ENCODE measurements at places on chromosomes 16 and 17. TPM values are rescaled to one million over a fixed set of nuclear protein-coding genes. Genes with fewer than 3 reads are reported as not detected.

The IKZF3 gene
- total RNA-seq, result 119 TPM

GRCh38 chr16:53901408-53901807 lies 197.5 kb downstream of the FTO start:
- peaks cover 2% of the 10 kb centered on the region for H3K4me1 ChIP-seq
- no peak overlapping the region for H3K27ac ChIP-seq

The ATP2A1 gene
- total RNA-seq, result 1.5 TPM

The KRT39 gene
- total RNA-seq, result not detected

DNA sequence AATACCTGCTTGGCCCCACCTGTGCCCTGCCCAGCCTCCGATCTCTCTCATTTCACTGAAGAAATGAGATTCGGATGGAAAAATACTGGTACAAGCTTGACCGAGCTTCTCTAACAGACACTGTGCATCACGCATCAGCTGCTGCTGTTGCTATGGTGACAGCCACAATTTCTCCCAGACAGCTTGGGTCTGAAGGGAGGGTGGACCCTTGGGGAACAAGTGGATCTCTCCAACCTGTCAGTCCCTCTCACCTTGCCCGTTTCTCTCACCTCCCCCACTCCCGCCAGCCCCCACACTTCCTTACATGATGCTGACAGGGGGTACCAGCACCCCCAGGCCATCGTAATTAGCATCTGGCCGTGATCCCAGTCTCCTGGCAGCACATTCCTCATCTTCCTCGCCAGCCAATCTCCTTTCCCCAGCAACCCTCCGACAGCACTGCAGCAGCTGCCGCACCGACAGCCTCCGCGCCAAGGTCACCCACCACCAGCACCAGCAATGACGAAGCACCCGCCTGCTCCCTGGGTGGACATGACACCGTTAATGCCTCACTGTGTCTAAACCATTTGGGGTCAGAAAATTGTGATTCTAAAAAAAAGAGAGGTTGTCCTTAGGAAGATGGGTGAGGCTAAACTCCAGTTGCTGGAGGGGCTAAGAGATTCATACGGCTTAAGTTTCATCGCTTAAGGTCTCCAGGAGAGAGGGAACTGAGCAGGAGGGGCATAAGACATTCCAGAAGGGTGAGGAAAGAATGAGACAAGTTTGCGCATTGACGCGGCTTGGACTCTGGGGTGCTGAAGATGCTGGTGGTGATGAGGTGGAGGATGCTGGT lies 58.6 kb upstream of the TNRC6A start:
- peaks cover 5% of the 10 kb centered on the region for H3K27me3 ChIP-seq
- no peak for DNase-seq
- H3K4me1 ChIP-seq, result peaks cover 12% of the 10 kb centered on the region
- no peak overlapping the region for H3K27ac ChIP-seq
- H3K36me3 ChIP-seq, result no peaks in the 10 kb centered on the region

- H3K4me1 ChIP-seq, result peaks cover 2% of the 10 kb centered on the region
- DNase-seq, result no peak
- H3K4me3 ChIP-seq, result no peak overlapping the region
- no peak overlapping the region for H3K27ac ChIP-seq
- H3K36me3 ChIP-seq, result no peaks in the 10 kb centered on the region
These were observed 108.0 kb upstream of the TBX2 start for GRCh38 chr17:61291451-61292285.

DNA sequence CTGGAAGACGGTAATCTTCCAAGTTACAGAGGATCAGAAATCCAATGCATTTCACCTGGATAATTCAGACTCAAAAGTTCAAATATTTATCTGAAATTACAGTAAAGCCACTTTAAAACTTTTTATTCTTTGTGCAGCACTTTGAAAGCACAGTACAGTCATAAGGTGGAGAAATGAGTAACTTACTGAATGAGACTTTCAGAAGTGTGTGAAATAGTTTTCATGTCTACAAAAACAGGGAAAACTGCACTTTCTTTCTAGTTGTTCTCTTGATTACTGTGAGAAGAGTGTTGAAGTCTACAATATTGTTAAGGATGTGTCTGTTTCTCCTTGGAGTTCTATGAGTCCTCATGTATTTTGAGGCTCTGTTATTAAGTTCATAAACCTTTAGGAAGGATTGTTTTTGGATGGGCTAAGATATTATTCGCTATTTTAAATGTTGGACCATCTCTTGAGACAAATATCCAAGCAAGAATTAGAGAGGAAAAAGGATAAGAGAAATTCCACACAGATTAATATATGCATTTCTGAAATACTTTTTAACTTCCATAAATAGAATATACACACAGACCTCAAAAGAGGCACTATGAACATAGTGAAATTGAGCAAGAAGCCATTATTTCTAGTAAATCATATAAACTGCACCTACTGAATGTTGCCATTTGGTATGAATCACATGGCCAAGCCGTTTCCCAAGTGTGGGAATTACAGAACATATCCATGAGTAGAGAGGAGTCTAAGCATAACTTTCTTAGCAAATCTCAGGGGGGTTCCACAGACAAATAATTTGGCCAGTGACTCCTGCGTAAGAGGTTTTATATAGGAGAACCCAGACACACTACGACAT lies 83.6 kb upstream of the PLEKHM1 start:
- H3K36me3 ChIP-seq, result peaks cover 13% of the 10 kb centered on the region
- H3K4me1 ChIP-seq, result peaks cover 17% of the 10 kb centered on the region
- no peak for DNase-seq
- no peak overlapping the region for H3K4me3 ChIP-seq
- no peak overlapping the region for H3K27ac ChIP-seq
- no peaks in the 10 kb centered on the region for H3K27me3 ChIP-seq

DNA sequence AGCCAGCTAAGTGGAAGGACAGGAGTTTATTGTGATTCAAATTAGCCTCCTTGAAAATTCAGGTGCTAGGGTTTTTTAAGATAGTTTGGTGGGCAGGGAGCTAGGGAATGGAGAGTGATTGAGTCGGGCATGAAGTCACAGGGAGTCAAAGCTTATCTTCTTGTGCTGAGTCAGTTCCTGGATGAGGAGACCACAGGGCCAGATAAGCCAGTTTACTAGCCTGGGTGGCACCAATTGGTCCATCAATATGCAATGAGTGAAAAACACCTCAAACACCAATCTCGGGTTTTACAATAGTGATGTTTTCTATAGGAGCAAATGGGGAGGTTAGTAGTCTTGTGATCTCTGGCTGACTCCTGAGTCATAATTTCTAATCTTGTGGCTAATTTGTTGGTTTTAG lies 165.1 kb downstream of the ABCC12 start:
- peaks cover 6% of the 10 kb centered on the region for H3K27me3 ChIP-seq
- DNase-seq, result no peak
- no peaks in the 10 kb centered on the region for H3K4me1 ChIP-seq
- no peak overlapping the region for H3K27ac ChIP-seq
- H3K4me3 ChIP-seq, result no peak overlapping the region
- no peaks in the 10 kb centered on the region for H3K36me3 ChIP-seq

DNA sequence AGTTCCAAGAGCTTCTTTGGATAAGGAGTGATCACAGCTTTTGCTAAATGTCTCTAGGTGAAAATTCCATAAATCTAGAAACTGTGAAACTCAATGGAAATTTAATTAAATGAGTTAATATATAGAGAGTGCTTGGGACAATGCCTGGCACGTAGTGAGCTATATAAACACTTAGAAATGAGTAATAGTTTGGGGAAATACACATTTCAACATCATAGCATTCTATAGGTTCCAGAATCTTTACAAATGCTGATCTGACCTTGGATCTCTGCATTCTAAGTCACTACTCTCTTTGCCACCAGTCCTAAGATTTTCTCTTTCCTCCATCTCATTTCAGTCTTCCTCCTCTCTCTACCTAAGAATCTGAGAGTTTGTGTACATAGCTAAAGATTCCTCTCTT lies 175.6 kb downstream of the SOX9 start:
- no peak overlapping the region for H3K27ac ChIP-seq
- H3K36me3 ChIP-seq, result no peaks in the 10 kb centered on the region
- no peaks in the 10 kb centered on the region for H3K4me1 ChIP-seq
- H3K4me3 ChIP-seq, result no peak overlapping the region
- no peaks in the 10 kb centered on the region for H3K27me3 ChIP-seq

The NEUROD2 gene
- total RNA-seq, result not detected

The ZNF646 gene
- 31.8 TPM for total RNA-seq

- no peaks in the 10 kb centered on the region for H3K36me3 ChIP-seq
- H3K27ac ChIP-seq, result no peak overlapping the region
- no peaks in the 10 kb centered on the region for H3K4me1 ChIP-seq
- DNase-seq, result no peak
- no peak overlapping the region for H3K4me3 ChIP-seq
These were observed 416.6 kb upstream of the PMFBP1 start for GRCh38 chr16:72588551-72588950.

DNA sequence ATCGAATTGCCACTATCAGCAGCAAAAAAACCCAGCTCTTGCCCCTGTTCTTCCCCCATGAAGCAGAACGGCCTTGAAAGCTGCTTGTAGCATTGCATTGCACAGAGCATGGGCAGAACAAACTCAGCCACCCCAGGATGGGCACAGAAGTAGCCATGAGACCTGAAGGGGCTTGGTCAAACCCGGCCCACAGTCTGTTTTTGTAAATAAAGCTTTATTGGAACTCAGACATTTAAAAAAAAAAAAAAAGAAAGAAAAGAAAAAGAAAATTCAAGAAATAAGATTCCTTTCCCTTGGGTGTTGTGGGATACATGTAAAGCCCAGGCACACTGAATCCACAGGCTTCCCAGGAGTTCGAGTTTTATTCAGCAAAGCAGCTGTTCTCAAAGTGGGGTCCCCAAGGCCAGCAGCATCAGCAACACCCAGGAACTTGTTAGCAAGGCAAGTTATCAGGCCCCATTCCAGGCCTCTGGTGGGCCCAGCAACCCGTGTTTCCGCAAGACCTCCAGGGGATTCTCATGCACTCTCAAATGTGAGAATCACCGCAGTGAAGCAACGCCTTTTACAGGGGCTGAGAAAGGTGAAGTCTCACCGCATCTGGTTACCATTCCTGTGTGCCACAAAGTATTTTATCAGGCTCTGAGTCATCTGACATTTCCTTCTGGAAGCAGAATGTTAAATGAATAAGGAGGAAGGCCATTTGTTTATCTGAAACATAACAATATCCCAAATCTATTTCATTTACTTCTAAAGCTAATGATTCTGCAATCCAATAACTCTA lies 108.2 kb downstream of the SLC39A11 start:
- no peak overlapping the region for H3K4me3 ChIP-seq
- DNase-seq, result no peak
- H3K27ac ChIP-seq, result no peak overlapping the region
- H3K36me3 ChIP-seq, result no peaks in the 10 kb centered on the region
- no peaks in the 10 kb centered on the region for H3K27me3 ChIP-seq

GRCh38 chr17:12296209-12296625 lies 275.5 kb downstream of the MAP2K4 start:
- no peaks in the 10 kb centered on the region for H3K4me1 ChIP-seq
- H3K27ac ChIP-seq, result no peak overlapping the region
- DNase-seq, result no peak
- H3K4me3 ChIP-seq, result no peak overlapping the region
- no peaks in the 10 kb centered on the region for H3K36me3 ChIP-seq

DNA sequence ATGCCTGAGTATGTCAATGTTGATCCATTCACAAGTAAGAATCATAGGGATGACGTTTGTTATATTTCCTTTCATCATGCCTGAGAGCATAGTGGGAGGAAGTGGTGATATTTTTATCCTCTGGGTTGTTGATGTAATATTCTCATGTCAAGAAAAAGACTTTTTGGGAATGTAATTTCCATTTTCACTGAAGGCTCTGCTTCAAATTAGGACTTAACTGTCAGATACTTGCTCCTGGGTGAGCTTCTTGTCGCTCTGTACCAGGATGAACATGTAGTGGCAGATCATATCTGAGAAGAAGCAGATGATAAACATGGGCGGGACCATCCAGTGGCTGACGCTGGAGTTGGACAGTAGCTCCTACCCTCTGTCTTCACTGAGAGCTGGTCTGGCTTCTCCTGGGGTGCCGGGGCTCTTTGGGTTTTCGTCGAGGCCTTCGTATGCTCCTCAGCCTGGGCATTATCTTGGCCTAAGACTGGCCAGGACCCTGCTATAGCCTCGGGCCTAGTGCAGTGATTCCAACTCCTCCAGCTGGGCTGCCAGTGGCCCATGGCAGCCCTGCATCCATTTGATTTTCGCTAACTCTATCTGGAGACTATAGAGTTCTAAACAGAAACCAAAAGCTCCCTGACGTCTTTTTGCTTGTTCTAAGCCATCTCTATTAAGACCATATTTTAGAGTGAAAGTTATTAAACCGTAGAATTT lies 19.7 kb downstream of the CYB5B start:
- peaks cover 47% of the 10 kb centered on the region for H3K4me1 ChIP-seq
- no peaks in the 10 kb centered on the region for H3K27me3 ChIP-seq
- DNase-seq, result peak; percentile 49
- H3K4me3 ChIP-seq, result peak overlapping the region; percentile 75
- peaks cover 35% of the 10 kb centered on the region for H3K36me3 ChIP-seq

DNA sequence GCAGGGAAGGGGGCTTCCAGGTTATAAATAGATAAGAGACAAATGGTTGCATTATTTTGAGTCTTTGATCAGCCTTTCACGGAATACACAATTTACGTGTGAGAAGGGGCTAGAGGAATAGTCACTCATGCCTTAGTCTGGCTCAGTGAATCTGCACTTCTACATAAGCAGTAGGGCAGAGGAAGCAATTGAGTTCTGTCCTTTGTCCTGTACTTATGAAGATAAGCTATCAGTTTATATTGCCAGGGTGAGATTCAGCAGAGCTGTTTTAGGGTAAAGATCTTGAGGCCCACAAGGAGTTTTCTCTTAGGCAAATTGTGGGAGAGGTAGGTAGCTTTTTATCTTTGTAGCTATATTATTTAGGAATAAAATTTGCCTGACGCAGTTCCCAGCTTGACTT lies 33.3 kb downstream of the TOM1L1 start:
- no peak overlapping the region for H3K4me3 ChIP-seq
- DNase-seq, result no peak
- no peak overlapping the region for H3K27ac ChIP-seq
- peaks cover 1% of the 10 kb centered on the region for H3K4me1 ChIP-seq

The MILR1 gene
- not detected for total RNA-seq

- peak overlapping the region; percentile 27 for H3K27ac ChIP-seq
- peaks cover 21% of the 10 kb centered on the region for H3K36me3 ChIP-seq
- H3K4me1 ChIP-seq, result peaks cover 42% of the 10 kb centered on the region
- no peak overlapping the region for H3K4me3 ChIP-seq
- DNase-seq, result no peak
- H3K27me3 ChIP-seq, result no peaks in the 10 kb centered on the region
These were observed 7.5 kb downstream of the FLOT2 start for GRCh38 chr17:28889996-28890395.

DNA sequence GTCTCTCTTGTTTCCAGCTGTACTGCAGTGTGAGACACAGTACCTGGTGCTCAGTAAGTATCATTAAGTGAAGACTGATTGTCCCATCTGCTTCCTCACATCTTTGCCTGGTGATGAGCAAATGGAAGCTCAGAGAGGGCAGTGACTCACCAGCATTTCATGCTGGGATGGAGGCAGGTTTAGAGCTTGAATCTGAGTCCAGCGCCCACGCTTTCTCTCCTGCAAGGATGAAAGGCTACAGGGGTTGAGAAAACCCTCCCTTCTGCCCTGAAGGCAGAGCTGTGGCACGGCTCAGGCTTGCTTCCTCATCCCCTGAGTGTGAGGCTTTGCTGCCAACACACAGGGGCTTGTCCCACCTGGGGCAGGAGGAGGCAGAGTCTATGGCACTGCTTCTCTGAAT lies 1.5 kb upstream of the RNF112 start:
- no peaks in the 10 kb centered on the region for H3K36me3 ChIP-seq
- no peak overlapping the region for H3K4me3 ChIP-seq
- no peak for DNase-seq

The IL17C gene
- not detected for total RNA-seq

The ADAMTS18 gene
- not detected for total RNA-seq

- no peak overlapping the region for H3K4me3 ChIP-seq
- no peaks in the 10 kb centered on the region for H3K4me1 ChIP-seq
- H3K36me3 ChIP-seq, result no peaks in the 10 kb centered on the region
- peaks cover 42% of the 10 kb centered on the region for H3K27me3 ChIP-seq
These were observed 18.7 kb upstream of the JPH3 start for GRCh38 chr16:87583453-87584131.
